ENCODE measurements at places on chromosomes 2 and 18.

GRCh38 chr2:105187531-105187930 is 54.0 kb upstream of the GPR45 start:
- no peak for DNase-seq

- no peak for DNase-seq
Observed at GRCh38 chr2:30365201-30365600, 81.8 kb upstream of the LCLAT1 start.

DNA sequence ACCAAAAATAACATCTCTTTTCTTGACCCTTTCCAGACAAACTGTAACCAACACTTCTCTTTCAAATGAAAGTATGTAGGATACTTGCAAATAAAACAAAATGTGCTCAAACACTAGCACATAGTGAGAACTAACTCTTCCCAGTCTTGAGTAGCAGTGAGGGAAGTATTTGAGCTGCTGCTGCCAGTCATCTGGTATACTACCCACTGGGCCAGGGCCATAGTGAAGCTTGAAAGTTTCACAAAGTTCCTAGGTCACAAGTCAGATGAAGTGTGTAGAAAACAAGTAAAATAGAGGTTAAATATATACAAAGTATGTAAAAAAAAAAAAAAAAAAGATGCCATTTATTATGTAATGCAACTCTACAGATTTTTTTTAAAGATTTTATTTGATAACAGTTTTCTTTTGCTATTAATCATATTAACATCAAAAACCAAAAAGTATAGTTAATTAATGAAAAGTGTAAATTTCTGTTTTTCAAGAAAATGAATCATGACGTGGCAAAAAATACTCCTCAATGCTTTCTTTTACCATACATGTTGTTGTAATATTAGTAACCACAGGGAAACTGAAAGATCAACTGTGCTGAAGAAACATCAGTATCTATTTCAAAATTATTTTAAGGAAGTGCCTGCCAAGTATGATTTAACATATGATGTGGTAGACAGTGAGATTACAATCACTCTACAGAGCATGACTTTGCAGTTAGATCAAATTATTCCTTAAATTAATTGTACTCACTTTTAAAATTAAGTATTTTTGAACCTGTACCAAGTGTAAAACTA is 21.6 kb upstream of the TRIB2 start:
- no peak for DNase-seq

GRCh38 chr2:168194784-168195522 is 52.4 kb downstream of the STK39 start:
- no peak for DNase-seq

DNA sequence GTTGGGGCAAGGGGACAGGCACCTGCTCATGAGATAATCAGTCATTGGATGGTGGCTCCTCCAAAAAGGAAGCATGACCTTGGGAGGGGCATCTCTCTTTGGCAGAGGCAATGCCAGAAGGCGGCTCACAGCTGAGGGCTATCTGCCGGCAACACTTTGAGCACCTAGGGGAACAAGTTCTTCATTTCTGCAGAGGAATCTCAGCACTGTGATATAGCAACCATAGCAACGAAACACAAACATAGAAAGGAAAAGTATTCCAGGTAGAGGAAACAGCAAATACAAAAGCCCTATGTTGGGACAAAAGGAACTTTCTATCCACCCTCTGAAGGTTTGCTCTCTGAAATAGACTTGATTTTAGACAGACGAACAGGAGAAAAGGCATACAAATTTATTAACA is 89.1 kb upstream of the NEDD4L start:
- DNase-seq, result no peak

DNA sequence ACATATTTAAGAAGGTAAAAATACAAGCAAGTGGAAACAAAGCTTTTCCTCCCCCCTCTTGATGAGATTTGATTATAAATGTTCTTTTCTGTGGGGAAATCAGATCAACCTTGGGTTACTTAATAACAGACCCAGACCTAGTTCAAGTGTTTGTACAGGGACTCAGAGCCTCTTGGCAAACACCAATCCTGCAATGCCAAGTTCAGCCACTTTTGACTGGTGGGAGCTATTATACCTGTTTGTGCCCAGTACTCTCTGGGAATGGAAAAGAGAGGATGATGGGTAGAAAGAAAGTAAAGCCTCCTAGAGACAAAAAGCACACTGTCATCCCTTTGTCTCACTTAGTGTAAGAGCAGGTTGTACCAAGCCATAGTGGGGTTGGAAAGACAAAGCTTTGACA is 63.8 kb upstream of the EPHA4 start:
- DNase-seq, result no peak

GRCh38 chr2:50746526-50746925 is 285.4 kb downstream of the NRXN1 start:
- no peak for DNase-seq

DNA sequence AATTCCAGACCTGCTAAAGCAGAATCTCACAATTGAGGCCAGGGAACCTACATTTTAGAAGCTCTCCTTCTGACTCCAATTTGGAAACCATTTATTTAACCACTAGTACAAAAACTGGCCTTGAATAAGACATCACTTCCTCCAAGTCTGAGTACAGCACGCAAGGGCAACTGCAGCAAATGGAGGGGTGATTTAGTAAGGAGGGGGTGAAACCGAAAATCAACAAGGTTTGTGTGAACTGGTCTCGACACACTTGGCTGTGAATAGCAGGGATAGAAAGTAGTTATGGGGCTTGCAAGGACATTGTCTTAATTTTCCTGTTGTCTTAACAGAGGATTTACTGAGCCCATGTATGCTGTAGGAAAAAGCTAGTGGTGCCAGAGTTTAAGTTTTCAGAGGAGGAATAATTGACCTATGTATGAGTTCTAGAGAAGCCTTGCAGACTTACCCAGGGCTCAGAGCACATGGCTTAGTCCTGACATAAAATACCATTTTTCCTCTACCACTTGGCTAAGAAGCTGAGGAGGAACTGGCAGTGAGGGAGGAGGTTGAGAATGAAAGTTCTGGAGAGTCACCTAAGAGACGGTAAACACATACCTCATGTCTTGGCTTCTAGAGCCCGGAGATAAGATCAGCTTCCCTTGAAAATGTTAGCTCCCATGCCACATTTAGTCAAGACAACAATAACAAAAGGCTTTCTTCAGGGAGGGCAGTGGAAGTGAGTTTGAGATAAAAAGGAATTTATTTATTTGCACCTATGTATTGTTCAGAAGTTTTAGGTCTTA is 114.8 kb downstream of the SMAD2 start:
- no peak for DNase-seq

DNA sequence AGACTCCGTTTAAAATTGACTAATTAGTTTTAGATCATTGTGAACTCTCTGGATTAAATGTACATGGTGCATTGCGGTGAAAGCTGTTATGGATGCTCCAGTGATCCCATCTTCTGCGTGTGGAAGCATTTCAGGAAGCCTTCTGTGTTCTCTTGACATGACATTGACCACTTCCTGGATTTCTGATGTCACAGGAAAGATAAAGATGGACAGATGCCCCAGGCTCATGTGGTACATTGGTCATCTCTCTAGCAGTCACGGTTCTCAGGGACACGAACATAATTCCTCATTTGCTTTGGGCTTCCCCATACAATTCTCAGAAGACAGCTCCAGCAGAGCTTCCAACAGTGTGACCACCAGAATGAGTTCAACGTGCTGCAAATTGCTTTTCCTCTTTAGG is 26.9 kb downstream of the AGAP1 start:
- no peak for DNase-seq

DNA sequence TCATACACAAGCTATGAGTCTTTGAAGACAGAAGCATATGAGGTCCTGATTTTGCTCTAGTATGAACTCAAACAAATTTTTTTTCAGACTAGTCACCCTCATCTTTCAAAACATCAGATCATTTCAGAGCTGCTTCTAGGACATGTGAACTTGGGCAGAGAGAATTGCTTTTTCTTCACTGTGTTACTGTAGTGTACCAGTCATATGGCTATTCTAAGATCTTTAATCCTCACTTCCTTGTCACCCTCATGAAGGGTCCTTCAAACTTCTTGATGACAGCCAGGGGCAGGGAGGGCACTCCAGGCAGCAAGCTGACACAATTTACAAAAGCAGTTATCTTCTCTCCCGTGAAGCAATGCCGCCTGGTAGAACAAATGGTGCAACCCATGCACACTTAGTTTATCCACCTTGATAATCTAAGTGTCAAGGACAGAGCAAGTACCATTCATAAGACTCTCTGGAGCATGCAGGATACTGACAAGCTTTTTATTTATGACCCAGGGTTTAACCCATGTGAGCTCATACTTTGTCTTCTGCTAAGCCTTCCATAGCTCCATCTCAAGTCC is 200.6 kb downstream of the DPP10 start:
- no peak for DNase-seq

GRCh38 chr2:12081481-12082210 is 335.2 kb downstream of the LPIN1 start:
- no peak for DNase-seq

GRCh38 chr18:53909668-53910067 is 314.8 kb downstream of the MBD2 start:
- no peak for DNase-seq

DNA sequence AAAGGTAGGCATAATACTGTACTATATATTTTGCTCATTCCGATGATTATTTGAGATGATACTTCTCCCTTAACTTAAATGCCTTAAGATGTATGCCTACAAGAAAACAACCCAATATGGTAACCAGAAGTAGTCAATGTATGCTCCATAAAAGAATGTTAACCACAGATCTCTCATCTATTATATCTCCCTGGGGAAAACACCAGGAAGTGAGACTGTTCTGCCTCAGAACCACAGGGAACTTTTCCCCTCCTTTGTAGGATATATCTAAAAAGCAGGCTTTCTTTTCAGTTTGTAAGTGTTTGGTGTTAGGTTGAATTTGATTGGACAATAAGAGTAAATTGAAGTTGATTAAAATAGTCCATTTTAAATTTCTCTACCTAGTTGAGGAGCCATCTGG is 1160.5 kb upstream of the NXPH2 start:
- DNase-seq, result no peak

DNA sequence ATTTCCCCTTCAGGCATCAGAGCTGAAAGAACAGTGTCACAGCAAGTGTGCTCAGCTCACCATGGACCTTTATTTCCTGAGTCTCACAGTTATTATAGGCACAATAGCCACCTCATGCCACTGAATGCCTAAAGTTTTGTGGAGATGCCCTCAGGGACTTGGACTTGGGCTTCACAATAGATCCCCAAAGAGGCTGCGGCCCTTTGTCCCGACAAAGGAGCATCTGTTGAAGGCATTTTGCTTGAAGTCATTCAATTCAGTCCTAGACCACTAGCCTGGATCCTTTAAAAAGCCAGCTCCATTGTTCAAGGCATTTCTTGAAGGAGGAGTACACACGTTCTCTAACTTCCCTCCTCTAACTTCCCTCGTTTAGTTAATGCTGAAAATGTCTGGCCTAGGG is 125.4 kb downstream of the DCC start:
- DNase-seq, result no peak

DNA sequence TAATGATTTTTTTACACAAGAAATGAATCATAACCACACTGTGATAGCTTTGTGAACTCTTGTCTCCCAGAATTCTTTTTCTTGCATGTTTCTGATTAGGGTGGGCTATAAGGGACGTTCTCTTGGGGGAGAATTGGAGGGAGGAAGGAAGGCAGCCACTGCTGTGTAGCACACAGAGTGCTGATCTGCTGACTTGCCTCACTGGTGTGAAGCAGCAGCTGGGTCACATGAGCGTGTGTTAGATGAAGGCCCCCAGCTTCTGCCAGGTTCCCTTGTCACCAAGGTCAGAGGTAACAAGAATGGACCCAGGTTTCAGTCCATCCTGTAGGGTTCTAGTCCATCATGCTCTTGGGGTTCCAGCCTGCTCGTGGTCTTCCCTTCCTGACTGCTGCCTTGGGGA is 107.4 kb upstream of the GLI2 start:
- DNase-seq, result no peak

- DNase-seq, result no peak
Observed at GRCh38 chr2:6526093-6526824, 339.4 kb downstream of the CMPK2 start.

DNA sequence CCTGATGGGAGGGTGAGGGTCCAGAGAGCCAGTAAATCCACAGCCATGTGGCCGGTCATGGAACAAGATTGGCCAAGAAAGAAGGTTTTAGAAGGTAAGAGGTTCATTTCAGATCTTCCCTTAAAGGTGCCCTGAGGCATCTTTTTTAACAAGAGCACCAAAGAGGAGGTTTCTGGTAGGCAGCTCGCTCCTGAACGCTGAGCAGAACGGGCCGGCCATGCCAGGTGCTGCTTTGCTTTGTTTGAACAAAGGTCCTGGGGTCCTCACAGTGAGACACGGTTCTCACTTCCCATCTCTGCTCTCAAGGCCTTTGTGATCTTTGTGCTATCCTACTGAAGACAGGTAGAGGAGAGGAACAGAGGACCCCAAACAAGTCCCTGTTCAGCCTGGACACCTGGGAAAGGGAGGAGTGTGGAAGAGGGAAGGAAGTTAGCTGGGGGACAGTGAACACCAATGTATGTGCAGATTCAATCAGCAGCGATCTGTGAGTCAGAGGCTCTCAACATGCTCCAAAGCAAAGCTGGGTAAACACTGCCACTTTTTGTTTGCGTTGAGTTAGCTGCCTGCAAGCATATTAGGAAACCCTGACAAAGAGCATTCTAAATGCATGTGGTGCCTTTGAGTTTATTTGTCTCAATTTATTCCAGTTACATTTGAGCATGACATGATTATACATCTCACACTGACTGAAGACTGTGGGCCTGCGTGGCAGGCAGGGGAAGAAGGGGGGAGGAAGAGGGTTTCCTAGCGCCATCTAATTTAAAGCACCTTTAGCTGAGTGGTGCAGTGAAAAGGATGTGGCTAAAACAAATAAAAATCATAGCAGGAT is 102.4 kb downstream of the ASB1 start:
- DNase-seq, result no peak

GRCh38 chr18:23085066-23085465 is 50.2 kb upstream of the CABLES1 start:
- DNase-seq, result no peak

- no peak for DNase-seq
Observed at GRCh38 chr18:40108596-40108995, 1846.4 kb upstream of the PIK3C3 start.

GRCh38 chr2:3449086-3449485 is 69.6 kb downstream of the TRAPPC12 start:
- peak; percentile 71 for DNase-seq

- peak; percentile 73 for DNase-seq
Observed at GRCh38 chr2:239991689-239992314, 33.3 kb downstream of the NDUFA10 start.

DNA sequence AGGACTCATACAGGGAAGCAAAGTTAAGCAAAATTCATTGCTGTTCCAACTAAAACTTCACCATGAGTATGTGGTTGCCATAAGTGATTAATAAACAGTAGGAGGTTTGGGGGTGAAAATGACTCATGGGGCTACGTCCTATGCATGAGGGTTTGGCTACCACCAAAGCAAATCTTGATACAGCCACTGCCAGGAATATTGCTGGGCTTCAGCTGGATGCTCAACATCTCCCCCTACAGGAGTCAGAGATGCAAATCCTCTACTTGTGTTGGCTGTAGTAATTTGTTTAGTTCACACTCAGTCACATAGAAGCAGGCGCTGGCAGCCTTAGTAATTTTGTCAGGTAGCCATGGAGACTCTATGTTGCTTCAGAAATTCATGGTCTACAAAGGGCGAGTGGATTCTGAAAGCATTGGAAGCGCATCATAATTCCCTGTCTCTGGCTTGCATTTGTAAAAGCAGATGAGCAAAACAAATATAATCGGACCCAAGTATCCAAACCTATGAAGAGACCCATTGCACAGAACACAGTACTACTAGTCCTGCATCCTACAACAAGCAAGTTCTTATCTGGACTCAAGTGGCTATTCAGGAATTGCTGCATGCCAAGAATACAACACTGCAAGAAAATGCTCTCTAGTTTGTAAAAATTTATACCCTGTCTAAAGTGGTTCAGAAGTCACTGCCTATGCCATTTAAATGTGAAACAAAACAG is 76.0 kb downstream of the CD28 start:
- DNase-seq, result peak; percentile 65

GRCh38 chr2:239827523-239827890 is 197.6 kb downstream of the NDUFA10 start:
- no peak for DNase-seq
